ENCODE measurements at places on chromosomes 16 and 17.

DNA sequence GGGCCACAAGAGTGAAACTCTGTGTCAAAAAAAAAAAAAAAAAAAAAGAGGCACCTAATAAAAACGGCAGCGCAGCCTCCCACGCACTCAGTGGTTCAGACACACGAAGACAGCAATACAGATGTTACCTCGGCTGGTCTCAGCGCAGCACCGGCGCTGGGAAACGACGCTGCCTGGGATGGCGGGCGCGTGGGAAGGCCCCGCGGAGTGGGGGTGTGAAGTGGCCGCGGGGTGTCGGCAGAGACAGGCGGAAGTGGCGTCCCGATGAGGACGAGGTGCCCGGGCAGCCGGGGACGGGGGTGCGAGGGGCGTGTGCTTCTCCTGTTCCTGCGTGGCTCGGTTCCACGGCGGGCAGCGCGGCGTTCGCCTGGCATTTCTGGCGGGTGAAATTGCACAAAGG, 179.4 kb downstream of the BANP start:
- DNase-seq = no peak

DNA sequence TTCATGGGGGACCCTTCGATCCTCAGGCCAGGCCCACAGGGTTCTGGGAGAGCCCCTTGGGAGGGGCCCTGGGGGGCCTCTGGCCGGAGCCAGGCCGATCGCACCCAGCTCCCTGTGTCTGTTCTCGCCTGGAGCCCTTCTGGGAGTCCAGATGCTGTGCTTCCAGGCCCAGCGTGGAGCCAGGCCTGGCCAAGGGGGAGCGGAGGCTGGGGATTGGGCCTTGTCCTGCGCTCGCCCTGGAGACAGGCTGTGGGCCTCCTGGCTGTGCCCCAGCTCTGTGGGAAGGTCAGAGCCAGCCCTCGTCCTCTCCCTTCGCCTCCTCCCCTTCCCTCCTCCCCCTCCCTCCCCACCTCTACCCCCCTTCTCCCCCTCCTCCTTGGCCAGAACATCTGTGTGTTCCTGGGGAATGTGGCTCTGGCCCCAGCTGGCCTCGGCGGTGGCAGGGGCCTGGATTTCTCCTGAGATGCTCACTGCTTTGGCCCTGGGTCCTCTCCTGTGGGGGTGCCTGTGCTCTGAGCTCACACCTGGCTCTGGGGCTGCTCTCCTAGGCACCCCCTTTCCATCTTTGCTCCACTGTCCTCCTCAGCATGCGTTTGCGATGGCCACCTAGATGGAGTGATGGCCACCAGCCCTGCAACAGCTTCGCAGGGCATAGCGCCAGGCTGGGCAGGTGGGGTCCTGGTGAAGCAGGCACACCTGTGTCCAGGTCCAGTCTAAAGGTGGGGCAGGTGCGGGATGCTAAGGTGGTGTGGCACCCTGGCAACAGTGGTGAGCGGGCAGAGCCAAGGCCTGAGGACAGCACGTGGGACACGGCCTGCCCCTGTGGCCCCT, 90.6 kb upstream of the CIBAR2 start:
- DNase-seq = peak; percentile 93

GRCh38 chr17:75460295-75460694, 3.9 kb downstream of the TMEM94 start:
- DNase-seq = no peak

- DNase-seq = no peak
These were observed 387 bp downstream of the MSI2 start for GRCh38 chr17:57256708-57257112.

- no peak for DNase-seq
These were observed 1.1 kb downstream of the LGALS9 start for GRCh38 chr17:27631897-27632725.

DNA sequence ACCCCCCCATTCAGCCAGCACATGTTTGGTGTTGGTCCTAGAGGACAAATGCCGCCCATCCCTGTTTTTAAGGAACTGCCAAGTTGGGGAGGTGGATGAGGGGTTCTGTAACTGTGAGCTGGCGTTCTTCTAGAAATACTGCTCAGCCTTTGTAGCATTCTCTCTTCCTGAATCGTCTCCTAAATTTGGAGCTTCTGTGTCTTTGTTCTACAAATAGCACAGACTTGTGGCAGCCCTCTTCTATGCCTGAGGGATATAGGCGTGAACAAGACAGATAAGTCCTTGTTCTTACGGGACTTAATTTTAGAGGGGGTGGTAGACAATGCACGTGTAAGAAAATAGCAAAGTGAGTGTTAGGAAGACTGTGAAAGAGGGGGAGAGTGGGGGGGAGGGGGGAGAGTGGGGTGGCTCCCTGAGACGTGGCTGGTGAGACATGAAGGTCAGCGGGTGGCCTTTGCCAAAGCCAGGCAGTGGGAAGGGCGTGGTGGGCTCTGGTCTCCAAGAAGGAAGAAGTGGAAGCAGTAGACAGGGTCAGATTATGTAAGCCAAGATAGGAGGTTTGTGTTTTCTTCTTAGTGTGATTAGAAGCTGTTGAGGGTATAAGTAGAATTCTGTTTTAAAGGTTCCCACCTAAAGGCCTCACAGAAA, 9.9 kb downstream of the MFSD11 start:
- no peak for DNase-seq

GRCh38 chr16:30076276-30076791, 540 bp downstream of the PPP4C start:
- no peak for DNase-seq

Data from fibroblast of upper back skin (primary cell).